ENCODE measurements at places on chromosomes 1 and 21.

GRCh38 chr21:29419422-29419821, 120.7 kb downstream of the BACH1 start:
- no peak for DNase-seq

GRCh38 chr1:205382561-205382960, 25.8 kb upstream of the KLHDC8A start:
- DNase-seq: no peak

DNA sequence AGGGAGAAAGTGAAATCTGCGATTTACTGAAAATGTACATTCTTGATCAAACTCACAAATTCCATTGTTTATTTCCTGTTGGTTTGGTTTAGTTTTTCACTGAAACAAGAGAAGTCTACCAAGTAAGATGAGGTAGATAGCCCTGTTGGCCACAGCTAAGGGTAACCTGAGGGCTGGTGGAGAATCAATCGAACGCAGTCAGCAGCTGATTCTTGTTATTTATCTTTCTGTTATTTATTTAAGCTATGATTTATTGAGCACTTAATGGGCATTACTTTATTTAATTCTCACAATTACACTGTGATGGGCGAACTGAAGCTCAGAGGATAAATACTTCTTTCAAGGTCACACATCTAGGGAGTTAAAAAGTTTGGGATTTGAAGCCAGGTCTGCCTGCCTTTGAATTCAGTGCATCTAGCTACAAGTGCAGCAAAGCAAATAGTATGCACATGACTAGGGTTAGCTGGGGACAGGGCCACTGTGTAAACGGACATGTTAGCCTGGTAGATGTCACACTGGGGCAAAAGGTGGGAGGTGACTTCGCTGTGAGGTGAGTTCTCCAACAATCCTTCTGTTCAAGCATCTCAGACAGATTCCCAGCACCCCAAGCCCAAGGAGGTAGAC, 106.5 kb upstream of the GADD45A start:
- no peak for DNase-seq

DNA sequence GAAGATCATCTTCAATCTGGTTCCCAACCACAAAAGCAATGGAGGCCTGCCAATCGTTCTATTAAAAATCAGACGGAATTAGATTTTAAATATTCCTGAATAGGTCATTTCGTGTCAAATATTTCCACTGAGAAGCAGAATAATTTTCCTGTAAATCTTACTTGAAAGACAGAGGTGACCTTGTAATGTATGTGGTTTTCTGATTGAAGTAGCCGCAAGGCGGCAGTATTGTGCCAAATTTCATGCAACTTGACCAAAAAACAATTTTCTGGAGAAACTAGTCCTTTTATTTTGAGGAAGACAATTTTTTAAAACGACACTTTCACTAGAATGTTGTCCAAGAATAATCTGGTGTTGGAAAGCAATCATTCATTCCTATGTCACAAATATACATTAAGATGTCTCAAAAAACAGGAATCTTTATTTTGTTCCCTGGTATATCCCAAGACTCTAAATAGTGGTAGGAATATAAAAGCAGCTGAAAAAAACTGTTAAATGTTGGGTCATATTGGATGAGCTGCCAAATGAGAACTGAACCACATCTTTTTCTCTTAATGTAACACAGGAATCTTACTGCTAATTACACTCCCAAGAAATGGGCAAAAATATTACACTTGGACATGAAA, 33.6 kb downstream of the SPAG17 start:
- DNase-seq: peak; percentile 52

GRCh38 chr1:23357138-23357908, 12.3 kb downstream of the ZNF436 start:
- no peak for DNase-seq

DNA sequence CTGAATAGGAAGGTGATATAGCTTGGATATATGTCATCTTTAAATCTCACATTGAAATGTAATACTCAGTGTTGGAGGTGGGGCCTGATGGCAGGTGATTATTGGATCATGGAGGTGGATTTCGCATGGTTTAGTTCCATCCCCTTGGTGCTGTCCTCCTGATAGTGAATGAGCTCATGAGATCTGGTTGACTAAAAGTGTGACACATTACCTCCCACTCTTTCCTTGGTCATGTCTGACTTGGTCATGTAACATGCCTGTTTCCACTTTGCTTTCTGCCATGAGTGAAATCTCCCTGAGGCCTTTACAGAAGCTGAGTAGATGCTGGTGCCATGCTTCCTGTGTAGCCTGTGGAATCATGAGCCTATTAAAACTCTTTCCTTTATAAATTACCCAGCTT, 664.5 kb upstream of the NR5A2 start:
- DNase-seq: no peak

DNA sequence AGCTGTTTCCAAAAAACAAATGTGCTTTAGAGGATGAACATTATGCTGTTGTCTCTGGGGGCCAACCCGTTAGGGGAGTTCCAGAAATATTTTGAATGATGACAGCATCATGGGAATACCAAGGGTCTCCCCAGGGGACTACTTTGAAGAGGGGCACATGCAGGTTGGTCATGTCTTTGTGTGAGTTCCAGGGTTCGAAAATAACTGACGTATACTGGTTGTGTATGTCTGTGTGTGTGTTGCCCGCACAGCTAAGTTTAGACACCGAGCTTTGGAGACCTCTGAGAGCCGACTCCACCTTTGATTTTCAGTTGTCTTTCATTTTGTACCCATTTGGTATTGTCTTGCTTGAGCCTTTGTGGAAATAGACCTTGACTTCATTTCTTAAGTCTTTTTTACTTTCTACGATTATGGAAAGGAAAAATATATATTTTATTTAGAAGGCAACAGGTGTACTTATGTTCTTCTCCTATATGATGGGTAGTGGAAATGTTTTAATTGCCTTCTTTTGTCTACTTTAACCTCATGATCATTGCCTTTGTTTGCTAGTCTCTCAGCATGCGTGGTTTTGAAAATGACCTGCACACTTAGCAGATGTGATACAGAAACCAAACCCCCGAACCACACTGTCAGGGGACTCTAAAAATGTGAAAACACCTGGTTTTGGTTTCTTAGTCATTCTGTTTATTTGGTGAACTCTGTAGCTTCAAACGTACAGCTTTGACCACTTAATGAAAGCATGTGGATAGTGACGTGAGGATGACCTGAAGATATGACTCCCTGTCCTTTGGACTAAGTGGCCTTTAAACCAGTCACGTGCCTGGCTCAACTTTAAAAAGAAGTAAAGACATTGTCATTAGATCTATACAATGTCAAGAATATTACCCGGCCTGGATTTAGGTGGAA, 56.5 kb downstream of the GALNT2 start:
- peak; percentile 67 for DNase-seq

DNA sequence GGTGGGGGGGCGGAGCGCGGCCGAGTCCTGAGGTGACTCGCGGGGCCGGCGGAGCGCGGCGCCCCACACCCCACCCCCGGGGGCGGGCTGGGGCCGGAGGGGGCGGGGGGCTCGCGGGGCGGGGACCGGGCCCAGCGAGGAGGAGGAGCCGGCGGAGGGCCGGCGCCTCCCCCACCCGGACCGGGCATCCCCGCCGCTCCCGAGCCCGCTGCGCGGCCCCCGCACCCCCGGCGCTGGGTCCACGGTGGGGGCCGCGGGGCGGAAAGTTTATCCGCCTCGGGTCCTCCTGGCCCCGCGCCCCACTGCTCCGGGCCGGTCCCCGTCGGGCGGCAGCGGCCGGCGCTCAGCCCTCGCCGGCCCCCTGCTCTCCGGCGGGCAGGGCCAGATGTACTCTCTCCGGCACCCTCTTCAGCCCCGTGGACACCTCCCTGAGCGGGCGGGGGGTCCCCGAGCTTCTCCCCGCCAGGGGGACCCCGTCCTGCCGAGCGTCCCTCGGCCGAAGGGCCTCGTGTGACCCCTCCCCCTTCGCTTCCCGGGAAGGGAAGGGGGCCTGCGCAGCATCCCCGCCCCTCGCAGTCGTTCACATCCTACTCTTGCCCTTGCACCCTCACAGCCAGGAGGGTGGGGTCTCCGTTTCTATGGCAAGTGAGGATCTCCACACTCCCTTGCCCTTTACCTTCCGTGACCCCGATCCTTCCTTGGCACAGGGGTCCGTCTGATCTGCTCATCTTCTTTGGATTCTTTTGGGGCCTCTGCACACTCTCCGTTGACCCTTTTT, 663 bp downstream of the CAMTA1 start:
- no peak for DNase-seq

DNA sequence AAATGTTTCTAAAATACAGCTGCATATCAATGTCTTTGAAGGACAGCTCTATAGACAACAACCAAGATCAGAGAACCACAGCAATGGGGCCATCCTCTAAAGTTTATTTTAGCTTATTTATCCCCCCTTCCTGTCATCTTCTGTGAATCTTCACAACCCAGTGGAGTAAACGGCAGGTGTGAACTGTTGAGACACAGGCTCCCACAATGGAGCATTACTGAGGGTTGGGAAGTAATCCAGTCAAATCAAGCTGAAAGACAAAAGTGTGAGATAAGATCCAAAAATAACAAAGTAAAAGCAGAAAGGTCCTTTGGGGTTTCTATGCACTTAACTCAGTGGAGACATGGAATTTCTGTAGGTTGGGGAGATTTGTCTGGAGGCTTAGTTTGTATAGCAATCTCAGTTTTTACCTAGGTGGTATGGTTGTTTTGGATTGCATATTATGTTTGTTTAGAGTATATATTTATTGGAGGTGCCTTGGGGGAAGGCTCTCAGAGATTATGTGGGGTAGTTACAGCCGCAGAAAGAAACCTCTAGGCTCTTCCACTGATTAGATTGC, 286.9 kb upstream of the ADGRL2 start:
- DNase-seq: no peak

DNA sequence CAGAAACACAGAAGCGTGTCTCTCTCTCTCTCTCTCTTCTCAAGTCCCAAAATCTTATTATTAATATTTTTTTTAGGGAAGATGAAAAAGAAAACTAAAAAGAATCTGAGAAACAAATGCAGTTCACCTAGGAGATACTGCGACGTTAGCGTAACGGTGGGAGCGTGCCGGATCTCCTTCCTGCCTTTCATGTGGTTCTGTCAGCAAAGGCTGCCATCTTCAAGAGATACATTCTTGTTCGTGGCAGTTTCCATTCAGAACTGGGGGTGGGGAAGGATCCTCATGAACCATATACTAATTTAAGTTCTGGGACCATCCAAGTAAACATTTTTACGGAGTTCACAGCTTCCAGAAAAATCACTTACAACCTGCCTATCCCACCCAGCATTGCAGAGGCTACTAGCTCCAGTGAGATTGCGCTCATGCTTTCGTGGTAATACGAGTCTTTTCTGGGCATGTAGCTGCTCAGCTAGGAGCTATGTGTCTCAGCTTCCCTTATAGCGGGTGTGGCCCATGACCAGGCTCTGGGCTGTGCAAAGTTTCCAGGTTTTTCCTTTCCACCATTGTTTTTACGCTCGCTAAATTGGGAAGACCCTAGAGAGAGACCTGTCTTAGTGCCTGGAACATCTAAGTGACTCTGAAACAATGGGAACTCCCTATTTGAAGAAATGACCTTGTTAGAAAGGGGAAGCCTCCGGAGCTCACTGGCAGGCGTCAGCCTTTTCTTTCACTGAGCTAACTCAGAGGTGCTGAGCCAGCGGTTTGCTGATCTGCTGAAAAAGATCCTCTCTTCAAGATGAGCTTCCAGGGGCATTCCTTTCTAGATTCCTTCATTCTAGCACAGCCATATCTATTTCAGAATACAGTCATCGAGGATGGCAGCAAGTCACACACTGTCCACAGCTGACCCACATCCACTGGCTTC, 17.3 kb downstream of the SLAMF1 start:
- no peak for DNase-seq

GRCh38 chr1:109792056-109792831, 28.5 kb upstream of the EPS8L3 start:
- DNase-seq: peak; percentile 92

- DNase-seq: no peak
Observed at GRCh38 chr21:38699048-38699447, 106.7 kb upstream of the ETS2 start.

DNA sequence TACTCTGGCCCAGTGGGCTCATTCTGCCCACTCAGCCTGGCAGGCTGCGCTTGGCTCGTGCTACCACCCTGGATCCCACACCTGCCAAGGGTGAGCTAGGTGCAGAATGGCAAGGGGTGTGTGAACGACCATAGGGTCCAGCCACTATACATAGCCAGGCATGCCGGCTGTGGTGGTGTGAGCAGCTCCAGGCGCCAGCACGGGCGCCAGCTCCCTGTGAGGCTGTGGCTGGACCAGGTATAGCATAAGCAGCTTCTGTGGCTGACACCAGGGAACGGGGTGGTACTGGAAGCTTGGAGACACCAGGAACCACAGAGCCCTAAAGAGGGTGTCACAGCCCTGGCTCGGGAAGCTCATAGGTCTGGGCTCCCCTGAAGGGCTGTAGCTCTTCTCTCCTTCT, 18.6 kb downstream of the CCDC18 start:
- DNase-seq: no peak

- DNase-seq: no peak
Observed at GRCh38 chr1:89781494-89782126, 39.2 kb upstream of the LRRC8D start.

DNA sequence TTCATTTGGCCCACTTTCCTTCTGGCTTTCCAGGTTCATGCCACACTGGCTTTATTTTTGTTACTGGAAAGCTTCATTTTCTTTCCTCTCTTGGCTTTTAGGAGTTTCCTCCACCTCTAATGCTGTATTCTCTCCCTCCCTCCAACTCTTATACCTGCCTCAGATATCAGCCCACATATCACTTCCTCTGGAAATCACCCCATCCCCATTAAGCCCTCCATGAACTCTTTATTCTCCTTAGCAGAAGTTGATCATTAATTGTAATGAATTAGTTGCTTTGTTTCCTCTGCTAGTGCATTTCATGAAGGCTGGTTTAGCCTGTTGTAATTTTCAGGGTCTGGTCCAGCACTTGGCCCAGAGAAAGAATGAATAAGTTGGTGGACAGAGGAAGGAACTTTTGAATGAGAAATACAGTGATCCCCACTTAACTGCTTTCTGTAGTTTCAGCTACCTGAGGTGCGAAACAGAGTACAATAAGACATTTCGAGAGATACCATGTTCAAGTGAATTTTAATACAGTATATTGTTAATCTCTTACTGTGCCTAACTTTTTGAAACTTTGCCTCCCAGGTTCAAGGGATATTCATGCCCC, 1.7 kb downstream of the SOAT1 start:
- peak; percentile 11 for DNase-seq

DNA sequence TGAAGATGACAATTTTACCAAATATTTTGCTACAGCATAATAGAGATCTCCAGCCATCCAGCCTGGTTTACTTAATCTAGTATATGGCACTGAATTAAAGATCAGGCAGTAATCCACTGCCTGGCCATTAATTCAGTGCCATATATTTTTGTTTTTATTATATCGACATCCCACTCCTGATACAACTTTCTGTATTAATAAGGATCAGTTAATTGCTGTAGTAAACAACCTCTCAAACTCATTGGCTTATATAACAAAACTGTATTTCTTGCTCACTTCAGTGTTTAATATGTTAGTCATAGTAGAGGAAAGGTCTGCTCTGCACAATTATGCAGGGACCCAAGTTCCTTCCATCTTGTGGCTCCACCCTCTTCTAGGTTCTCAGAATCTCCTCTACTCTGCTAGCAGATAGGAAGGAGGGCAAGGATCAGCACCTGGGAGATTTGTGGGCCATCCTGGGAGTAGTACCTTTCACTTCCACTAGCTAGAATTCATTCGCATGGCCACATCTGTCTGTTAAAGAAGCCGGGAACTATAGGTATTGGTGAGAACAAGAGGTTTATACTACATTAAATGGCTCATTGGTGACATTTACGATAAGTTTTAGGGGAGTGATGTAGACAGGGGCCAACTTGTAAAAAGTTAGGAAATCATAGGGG, 3.6 kb upstream of the ZDHHC18 start:
- no peak for DNase-seq
